Activated naive CD8-positive, alpha-beta T cell treated with anti-CD3 and anti-CD28 coated beads for 36 hours (primary cell): ENCODE measurements at places on chromosomes 3 and 15.

GRCh38 chr15:60460931-60461330 lies 18.0 kb downstream of the ICE2 start:
- no peak for DNase-seq

GRCh38 chr3:102141096-102141927 lies 292.0 kb downstream of the NFKBIZ start:
- no peak for DNase-seq

GRCh38 chr3:134312072-134312872 lies 61.6 kb upstream of the RYK start:
- no peak for DNase-seq

- DNase-seq, result no peak
Measured at GRCh38 chr15:57861815-57862586, 155.5 kb downstream of the POLR2M start.

GRCh38 chr3:46926871-46927717 lies 49.5 kb downstream of the CCDC12 start:
- DNase-seq, result no peak

GRCh38 chr3:36991923-36992805 lies 767 bp downstream of the EPM2AIP1 start:
- peak; percentile 14 for DNase-seq

DNA sequence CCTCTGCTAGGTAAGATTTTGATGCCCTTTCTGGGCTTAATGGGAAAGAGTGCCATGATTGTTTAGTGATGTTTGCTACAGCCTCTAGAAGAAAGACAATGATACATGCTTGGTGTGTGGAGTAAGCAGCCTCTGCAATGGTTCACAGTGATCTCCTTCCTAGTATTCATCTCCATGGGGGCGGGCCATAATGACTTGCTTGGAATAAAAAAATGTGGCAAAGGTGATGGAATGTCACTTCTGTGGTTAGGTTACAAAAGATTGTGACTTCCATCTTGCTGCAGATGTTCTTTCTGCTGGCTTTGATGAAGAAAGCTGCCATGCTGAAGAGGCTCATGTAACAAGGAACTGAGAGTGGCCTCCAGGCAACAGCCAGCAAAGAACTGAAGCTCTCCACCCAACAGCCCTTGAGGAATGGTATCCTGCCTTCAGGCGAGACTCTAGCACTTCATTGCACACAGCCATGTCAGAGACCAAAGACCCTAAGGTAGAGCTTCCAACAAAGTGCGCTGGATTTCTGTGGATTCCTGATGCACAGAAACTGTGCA lies 139.1 kb upstream of the LRIG1 start:
- DNase-seq, result no peak

DNA sequence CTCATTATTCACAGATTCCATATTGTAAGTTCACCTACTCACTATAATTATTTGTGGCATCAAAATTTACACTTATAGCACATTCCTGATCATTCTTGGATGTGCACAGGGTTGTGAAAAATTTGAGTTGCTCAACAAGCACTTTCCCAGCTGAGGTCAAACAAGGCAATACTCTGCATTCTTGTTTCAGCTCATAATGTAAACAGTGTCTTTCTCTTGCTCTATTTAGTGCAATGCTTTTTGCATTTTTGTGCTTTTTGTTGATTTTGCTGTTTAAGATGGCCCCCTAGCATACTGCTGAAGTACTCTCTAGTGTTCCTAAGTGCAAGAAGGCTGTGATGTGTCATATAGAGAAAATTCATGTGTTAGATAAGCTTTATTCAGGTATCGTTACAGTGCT lies 66.7 kb upstream of the TNIK start:
- DNase-seq, result no peak

GRCh38 chr15:41872166-41872747 lies 21.6 kb downstream of the SPTBN5 start:
- no peak for DNase-seq

DNA sequence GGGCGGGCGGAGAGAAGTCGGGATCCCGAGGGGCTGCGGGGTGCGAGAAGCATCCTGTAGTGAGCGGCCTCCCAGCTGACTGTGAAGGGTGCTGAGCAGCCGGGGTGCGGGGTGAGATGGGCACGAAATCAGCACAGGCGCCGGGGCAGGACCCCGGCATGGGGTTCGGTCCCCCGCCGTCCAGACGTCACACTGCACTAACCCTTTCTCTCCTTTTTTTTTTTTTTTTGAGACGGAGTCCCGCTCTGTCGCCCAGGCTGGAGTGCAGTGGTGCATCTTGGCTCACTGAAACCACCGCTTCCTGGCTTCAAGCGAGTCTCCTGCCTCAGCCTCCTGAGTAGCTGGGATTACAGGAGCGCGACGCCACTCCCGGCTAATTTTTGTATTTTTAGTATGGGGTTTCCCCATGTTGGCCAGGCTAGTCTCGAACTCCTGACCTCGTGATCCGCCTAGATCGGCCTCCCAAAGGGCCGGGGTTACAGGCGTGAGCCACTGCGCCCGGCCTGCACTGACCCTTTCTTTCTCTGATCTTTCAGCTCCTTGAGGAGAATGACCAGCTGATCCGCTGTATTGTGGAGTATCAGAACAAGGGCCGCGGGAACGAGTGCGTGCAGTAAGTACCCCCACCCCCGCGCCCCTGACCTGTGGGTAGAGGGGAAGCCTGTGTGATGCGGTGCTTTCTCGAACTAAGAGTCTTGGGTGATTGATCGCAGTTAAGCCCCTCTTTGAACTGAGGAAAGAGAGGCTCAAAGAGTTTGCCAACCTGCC lies 513 bp downstream of the SS18L2 start:
- peak; percentile 5 for DNase-seq

GRCh38 chr3:14455571-14456317 lies 53.3 kb downstream of the SLC6A6 start:
- no peak for DNase-seq

- DNase-seq, result no peak
Measured at GRCh38 chr3:113668015-113668414, 28.4 kb downstream of the USF3 start.

GRCh38 chr15:60390871-60391501 lies 6.8 kb downstream of the ANXA2 start:
- DNase-seq, result no peak

- DNase-seq, result no peak
Measured at GRCh38 chr3:159929171-159930141, 59.2 kb upstream of the IL12A start.

DNA sequence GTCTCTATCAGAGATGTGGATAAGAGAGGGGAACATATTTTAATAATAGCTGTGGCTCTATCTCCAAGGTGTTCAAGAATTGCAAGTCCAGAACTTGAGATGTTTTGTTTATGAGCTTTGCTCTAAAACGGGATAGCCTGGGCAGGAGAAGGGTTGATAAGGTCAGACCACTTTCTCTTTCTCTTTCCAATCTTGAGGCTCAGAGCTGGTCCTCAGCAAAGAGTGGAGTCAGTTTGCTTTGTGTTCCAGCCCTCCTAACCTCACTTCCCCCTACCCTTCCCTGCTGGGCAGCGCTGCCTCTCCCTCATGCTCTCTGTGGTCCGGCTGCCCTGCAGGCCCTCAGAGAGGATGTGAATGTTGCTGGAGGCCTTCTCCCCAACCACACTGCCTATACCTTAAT lies 13.8 kb downstream of the KLHL6 start:
- no peak for DNase-seq

- DNase-seq, result no peak
Measured at GRCh38 chr3:108823227-108823626, 641 bp downstream of the TRAT1 start.

- no peak for DNase-seq
Measured at GRCh38 chr3:119817583-119818363, 35.9 kb downstream of the NR1I2 start.

DNA sequence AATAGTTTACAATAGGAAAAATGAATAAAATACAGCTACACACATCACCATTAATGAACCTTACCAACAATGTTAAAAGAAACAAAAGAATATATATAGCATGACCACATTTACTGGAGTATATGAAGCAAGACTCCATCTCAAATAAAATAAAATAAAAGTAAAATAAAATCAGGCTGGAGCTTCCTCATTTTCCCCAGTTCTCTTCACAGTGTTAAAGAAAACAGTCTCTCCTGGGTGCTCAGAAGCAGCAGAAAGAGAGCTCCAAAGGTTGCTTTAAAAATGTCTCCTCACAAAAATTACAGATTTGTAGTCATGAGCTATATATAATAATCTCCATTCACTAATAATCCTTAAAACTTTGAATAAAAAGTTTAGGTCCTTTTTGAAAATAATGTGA lies 48.8 kb downstream of the PIK3CB start:
- DNase-seq, result no peak

- no peak for DNase-seq
Measured at GRCh38 chr3:5210926-5211325, 23.4 kb downstream of the EDEM1 start.

GRCh38 chr3:62374341-62375218 lies 1.2 kb upstream of the FEZF2 start:
- no peak for DNase-seq

- no peak for DNase-seq
Measured at GRCh38 chr3:140754936-140755335, 77.1 kb downstream of the TRIM42 start.

DNA sequence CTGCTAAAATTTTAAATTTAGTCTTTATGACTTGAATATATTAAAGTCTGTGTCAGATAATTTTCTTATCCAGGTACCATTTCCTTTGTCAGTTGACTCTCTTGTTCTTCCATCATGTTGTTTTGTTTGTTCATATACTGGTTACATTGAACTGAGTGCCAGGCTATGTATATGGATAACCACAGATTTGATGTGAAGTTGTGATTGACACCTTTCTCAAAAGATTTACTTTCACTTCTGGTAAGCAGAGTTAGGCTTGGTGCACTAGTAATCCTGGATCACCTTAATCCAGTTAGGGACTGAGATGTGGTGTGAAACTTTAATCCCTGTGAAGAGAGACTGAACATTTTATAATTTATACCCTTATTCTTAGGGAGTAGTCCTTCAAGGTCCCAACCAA lies 99.4 kb downstream of the ADAM10 start:
- no peak for DNase-seq

DNA sequence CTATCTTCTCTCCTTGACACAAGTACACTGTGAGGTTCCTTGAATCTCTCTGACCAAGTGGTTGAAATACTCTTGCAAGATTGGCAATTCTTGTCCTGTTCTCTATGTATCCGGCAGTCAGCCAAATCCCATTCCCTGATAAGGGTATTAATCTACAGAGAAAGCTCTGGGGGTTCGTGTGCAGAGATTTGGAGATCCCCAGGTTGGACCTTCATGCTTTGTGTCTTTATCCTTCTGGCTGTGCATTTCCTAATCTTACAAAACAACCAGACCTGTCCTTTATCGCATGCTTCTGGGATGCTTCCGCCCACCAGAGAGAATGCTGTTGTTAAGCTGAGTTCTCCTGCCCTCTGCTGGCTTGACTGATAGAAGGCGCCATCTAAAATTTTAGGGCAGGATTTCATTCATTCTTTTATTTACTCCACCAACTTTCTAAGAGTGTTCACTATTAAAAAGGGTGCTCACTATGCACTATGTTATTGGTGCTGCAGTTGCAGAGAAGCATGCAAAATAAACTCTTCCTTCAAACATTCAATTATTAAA lies 8.6 kb upstream of the SST start:
- DNase-seq, result peak; percentile 28

- no peak for DNase-seq
Measured at GRCh38 chr3:101845425-101845824, 3.9 kb upstream of the NFKBIZ start.

- no peak for DNase-seq
Measured at GRCh38 chr3:62888180-62888579, 13.0 kb upstream of the CADPS start.
